ENCODE measurements at places on chromosomes 2 and 18. TPM values are rescaled to one million over a fixed set of nuclear protein-coding genes. Genes with fewer than 3 reads are reported as not detected.

GRCh38 chr2:206805887-206806607 lies 40.6 kb downstream of the FASTKD2 start:
- no peak overlapping the region for H3K27ac ChIP-seq
- H3K4me3 ChIP-seq: no peak overlapping the region
- peaks cover 9% of the 10 kb centered on the region for H3K27me3 ChIP-seq

GRCh38 chr18:31103423-31103822 lies 1.2 kb upstream of the DSC2 start:
- peaks cover 4% of the 10 kb centered on the region for H3K36me3 ChIP-seq
- no peak overlapping the region for H3K27ac ChIP-seq
- peaks cover 31% of the 10 kb centered on the region for H3K4me1 ChIP-seq
- DNase-seq: no peak
- no peak overlapping the region for H3K4me3 ChIP-seq

DNA sequence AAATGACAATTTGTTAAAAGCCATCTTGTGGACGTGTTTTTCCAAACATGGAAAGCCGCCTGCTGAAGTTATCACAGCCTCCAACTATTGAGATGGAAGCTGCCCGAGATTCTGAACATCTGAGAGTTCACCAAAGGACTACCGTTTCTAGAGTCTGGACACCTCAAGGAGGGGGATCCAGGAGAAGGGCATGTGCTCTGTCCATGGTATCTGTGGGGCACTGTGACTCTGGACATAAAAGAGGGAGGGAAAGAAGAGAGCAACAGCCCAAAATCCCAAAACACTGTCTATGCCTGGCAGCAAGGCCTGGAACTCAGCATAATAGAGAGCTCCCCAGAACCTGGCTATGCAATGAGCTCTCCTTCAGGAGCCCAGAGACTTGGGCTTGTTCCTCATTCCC lies 319.9 kb downstream of the EN1 start:
- no peaks in the 10 kb centered on the region for H3K27me3 ChIP-seq
- H3K36me3 ChIP-seq: no peaks in the 10 kb centered on the region
- H3K4me1 ChIP-seq: no peaks in the 10 kb centered on the region
- H3K4me3 ChIP-seq: no peak overlapping the region

- peaks cover 2% of the 10 kb centered on the region for H3K4me1 ChIP-seq
- no peak overlapping the region for H3K4me3 ChIP-seq
- no peaks in the 10 kb centered on the region for H3K27me3 ChIP-seq
- no peak for DNase-seq
- H3K36me3 ChIP-seq: peaks cover 43% of the 10 kb centered on the region
These were observed 16.9 kb downstream of the SLC66A2 start for GRCh38 chr18:79934311-79935097.

DNA sequence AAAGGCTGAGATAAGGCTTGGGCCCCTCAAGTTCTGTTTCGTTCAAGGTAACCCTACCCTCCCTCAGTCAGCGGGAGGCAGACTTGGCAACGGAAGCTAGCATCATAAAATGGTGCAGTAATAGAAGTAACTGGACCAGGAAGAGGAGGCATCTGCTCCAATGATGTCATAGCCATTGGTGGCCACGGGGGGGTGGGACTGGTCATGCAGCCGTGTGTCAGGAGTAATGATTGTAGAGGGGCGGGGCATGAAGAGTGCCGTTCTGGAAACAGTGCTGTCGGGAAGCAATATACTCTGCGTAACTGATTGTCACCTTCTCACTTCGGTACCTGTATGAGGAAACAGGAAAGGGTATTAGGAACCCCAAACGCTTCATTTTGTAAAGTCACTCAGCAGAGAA lies 6.9 kb upstream of the POLR2D start:
- peaks cover 64% of the 10 kb centered on the region for H3K36me3 ChIP-seq
- no peak overlapping the region for H3K27ac ChIP-seq
- peaks cover 38% of the 10 kb centered on the region for H3K4me1 ChIP-seq

- H3K36me3 ChIP-seq: no peaks in the 10 kb centered on the region
- peaks cover 8% of the 10 kb centered on the region for H3K4me1 ChIP-seq
- H3K27ac ChIP-seq: peak overlapping the region; percentile 55
- peaks cover 2% of the 10 kb centered on the region for H3K27me3 ChIP-seq
- peak; percentile 26 for DNase-seq
- H3K4me3 ChIP-seq: no peak overlapping the region
These were observed 39.7 kb downstream of the RFX8 start for GRCh38 chr2:101435001-101435862.

DNA sequence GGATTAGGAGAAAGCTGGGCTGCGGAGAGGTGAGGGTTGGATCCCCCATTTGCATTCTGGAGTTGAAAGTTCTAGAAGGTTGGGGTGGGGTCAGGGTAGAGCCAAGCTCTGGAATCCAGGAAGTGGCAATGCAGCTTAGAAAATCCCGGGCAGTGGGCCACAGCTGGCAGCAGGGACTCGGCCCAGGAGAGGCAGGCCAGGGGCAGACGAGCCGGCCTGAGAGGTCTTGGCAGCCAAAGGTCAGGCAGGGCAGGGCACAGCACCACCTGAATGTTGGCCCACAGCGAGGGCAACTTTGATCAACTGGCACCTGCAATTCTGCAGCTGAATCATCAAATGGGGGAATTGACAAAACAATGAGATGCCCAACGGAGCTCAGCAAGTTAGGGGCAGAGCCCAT lies 139.2 kb downstream of the INHBB start:
- no peak overlapping the region for H3K27ac ChIP-seq
- H3K27me3 ChIP-seq: peaks cover 6% of the 10 kb centered on the region
- H3K36me3 ChIP-seq: peaks cover 4% of the 10 kb centered on the region
- DNase-seq: no peak
- no peak overlapping the region for H3K4me3 ChIP-seq

GRCh38 chr2:146597291-146597690 lies 1247.5 kb upstream of the ACVR2A start:
- no peaks in the 10 kb centered on the region for H3K36me3 ChIP-seq
- DNase-seq: no peak
- H3K4me3 ChIP-seq: no peak overlapping the region
- H3K27me3 ChIP-seq: no peaks in the 10 kb centered on the region

- H3K4me3 ChIP-seq: no peak overlapping the region
- DNase-seq: no peak
- no peaks in the 10 kb centered on the region for H3K36me3 ChIP-seq
- peaks cover 2% of the 10 kb centered on the region for H3K27me3 ChIP-seq
- no peak overlapping the region for H3K27ac ChIP-seq
- peaks cover 11% of the 10 kb centered on the region for H3K4me1 ChIP-seq
These were observed 22.9 kb downstream of the DSG4 start for GRCh38 chr18:31399306-31400032.

GRCh38 chr2:150491430-150491829 lies 4.0 kb upstream of the RND3 start:
- no peak for DNase-seq
- peaks cover 5% of the 10 kb centered on the region for H3K4me1 ChIP-seq
- peaks cover 4% of the 10 kb centered on the region for H3K27me3 ChIP-seq
- H3K27ac ChIP-seq: no peak overlapping the region

DNA sequence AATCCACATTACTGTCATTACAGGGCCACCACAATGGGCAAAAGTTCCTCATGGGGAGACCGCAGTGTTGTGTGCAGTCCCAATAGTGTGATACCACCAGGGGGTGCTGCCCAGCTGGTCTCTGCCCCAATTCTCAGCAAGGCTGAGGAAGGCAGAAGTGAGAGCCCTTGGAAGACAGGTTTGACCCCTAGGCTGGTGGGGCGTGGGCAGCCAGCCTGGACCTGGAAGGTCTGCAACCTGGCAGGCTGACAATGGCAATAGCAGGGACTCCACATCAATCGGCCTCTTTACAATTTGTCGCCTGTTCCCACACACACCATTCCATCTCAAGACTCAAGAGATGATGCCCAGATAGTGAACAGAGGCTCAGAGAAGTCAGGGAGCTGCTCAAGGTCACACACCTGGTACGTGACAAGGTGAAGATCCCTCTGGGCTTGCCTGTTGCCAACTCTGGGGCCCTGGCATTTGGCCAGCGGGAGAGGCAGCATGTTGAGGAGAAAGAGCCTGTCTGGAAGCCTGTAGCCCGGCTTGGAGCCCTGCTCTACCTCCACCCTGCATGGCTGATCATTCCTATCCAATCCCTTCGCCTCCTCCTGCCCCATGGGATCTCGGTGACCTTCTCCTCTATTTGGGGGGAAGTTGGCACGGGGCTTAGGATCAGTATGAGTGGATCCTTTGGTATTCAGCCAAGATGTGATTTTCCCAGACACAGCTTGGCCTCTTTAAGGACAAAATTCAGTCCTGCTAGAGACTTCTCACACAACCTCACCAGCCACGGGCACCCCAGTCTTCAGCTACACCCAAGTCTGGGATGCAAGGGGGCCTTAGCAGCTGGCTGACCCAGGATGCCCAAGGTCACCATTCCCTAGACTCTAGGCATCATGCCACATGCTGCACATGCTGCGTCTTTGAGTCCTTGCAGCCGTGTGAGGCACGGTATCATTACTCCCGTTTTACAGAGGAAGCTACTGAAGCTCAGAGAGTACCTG lies 2.9 kb upstream of the ATOH8 start:
- H3K27ac ChIP-seq: no peak overlapping the region
- peaks cover 3% of the 10 kb centered on the region for H3K36me3 ChIP-seq
- H3K27me3 ChIP-seq: peaks cover 16% of the 10 kb centered on the region

GRCh38 chr2:39839261-39839848 lies 60.3 kb upstream of the THUMPD2 start:
- no peak overlapping the region for H3K4me3 ChIP-seq
- peaks cover 2% of the 10 kb centered on the region for H3K27me3 ChIP-seq
- H3K4me1 ChIP-seq: no peaks in the 10 kb centered on the region

DNA sequence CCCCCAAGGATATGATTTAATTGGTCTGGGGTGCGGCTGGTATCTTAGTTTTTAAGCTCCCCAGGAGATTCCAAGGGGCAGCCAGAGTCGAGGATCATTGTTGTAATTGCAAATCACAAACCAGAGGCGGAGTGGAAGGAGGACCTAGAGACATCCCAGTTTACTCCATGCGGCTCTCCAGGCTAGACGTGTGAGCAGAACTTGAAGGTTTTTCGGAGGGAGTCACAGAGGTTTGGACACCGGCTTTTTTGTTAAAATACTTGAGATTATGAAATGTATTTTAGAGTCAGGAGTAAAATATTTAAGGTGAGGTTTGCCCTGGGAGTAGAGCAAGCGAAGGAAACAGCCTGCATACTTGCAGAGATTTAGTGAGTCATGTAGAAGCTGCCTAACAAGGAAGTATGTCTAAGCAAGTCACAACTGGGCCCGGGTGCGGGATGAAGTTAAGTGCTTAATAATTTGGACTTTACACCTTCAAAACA lies 39.5 kb downstream of the TGOLN2 start:
- peaks cover 16% of the 10 kb centered on the region for H3K27me3 ChIP-seq
- H3K36me3 ChIP-seq: peaks cover 18% of the 10 kb centered on the region
- peak overlapping the region; percentile 35 for H3K4me3 ChIP-seq

DNA sequence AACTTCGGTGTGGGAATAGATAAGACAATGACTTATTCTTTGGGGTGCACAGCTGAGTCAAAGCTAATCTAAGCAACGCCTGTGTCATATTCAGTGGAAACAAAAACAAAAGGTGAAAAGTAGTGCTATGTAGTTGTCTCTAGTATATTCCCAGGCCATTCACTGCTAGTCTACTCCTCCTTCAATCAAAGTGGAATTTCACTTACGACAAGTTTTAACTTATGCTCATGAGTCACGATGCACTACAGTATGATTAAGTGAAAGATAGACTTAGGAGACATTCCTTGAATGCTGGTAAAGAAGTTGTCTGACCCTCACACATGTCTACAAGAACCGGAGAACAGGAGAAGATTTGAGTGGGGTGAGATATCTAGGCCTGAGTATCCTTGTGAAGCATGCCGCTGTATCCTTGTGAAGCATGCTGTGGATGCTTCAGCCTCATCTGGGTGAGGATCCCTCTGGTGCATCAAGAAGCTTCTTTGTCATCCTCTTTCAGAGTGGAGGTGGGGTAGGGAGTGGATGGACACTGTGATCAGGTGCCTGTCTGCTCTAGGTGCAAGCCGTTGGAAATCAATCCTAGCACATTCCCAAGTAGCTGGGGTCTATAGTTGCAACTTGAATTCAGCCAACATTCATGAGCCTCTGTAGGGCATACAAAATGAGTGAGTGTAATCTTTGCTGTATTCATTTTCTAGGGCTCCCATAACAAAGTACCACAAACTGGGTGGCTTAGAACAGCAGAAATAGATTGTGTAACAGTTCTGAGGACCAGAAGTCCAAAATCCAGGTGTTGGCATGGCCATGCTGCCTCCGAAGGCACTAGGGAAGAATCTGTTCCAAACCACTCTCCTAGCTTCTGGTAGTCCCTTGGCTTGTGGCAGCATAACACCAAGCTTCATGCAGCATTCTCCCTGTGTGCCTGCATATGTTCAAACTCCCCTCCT lies 173.5 kb upstream of the FN1 start:
- no peak for DNase-seq
- peaks cover 37% of the 10 kb centered on the region for H3K4me1 ChIP-seq
- H3K36me3 ChIP-seq: no peaks in the 10 kb centered on the region
- no peak overlapping the region for H3K27ac ChIP-seq
- H3K27me3 ChIP-seq: no peaks in the 10 kb centered on the region
- no peak overlapping the region for H3K4me3 ChIP-seq

- peak overlapping the region; percentile 78 for H3K4me3 ChIP-seq
- H3K27me3 ChIP-seq: no peaks in the 10 kb centered on the region
- peaks cover 3% of the 10 kb centered on the region for H3K4me1 ChIP-seq
- H3K36me3 ChIP-seq: no peaks in the 10 kb centered on the region
- no peak overlapping the region for H3K27ac ChIP-seq
These were observed 75.6 kb upstream of the UXS1 start for GRCh38 chr2:106269591-106270291.

DNA sequence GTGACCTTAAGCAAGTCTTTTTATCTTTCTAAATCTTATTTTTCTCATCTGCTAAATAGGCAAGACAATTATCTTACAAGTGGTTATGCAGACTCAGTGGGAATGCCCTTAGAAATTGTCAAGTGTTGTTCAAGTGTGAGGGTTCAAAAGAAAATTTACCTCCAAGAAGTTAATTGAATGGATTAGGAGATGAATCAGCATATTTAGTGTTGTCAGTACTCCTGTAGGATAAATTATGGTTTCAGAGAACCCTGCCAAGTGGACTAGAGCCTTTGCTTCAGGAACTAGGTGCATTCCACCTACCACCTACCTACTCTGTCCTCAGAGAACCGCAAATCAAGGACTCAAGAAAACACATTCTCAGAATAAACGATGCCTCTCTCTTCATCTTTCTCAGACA lies 69.8 kb upstream of the KCTD1 start:
- no peak for DNase-seq
- H3K27ac ChIP-seq: no peak overlapping the region
- peaks cover 9% of the 10 kb centered on the region for H3K4me1 ChIP-seq
- peaks cover 3% of the 10 kb centered on the region for H3K36me3 ChIP-seq
- H3K27me3 ChIP-seq: peaks cover 1% of the 10 kb centered on the region

GRCh38 chr18:24039671-24040070 lies 25.1 kb downstream of the TTC39C start:
- H3K27ac ChIP-seq: no peak overlapping the region
- DNase-seq: no peak
- H3K36me3 ChIP-seq: no peaks in the 10 kb centered on the region
- peaks cover 21% of the 10 kb centered on the region for H3K4me1 ChIP-seq
- H3K4me3 ChIP-seq: no peak overlapping the region
- peaks cover 1% of the 10 kb centered on the region for H3K27me3 ChIP-seq

ECEL1 gene
- total RNA-seq: not detected

CD8B gene
- not detected for total RNA-seq

ANKAR gene
- 8.5 TPM for total RNA-seq

TUBA3E gene
- not detected for total RNA-seq

RAPH1 gene
- 74.1 TPM for total RNA-seq

TOGARAM2 gene
- 0.23 TPM for total RNA-seq

CHPF gene
- total RNA-seq: 4.1 TPM

SERPINB2 gene
- total RNA-seq: not detected
